Uterus (tissue), 4 donors: ENCODE measurements at places on chromosomes 2 and 18. TPM values are rescaled to one million over a fixed set of nuclear protein-coding genes. Genes with fewer than 3 reads are reported as not detected.

The WDR33 gene
- 98.2 TPM for total RNA-seq

DNA sequence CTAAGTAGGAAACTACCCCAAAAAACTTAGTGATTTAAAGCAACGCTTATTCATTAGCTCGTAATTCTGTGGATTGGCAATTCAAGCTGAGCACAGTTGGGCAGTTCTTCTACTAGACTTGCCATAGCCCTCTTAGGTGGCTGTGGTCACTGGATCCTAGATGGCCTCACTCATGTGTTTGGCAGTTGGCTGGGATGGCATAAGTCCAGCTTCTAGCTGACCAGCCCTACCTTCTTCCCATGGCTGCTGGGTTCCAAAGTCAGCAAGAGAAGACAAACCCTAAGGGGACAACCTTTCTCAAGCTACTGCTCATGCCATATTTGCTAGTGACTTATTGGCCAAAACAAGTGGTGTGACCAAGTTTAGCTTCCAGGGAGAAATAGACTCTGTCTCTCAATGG lies 95.3 kb downstream of the COPS8 start:
- no peak for DNase-seq

The TUBB8B gene
- total RNA-seq = not detected

DNA sequence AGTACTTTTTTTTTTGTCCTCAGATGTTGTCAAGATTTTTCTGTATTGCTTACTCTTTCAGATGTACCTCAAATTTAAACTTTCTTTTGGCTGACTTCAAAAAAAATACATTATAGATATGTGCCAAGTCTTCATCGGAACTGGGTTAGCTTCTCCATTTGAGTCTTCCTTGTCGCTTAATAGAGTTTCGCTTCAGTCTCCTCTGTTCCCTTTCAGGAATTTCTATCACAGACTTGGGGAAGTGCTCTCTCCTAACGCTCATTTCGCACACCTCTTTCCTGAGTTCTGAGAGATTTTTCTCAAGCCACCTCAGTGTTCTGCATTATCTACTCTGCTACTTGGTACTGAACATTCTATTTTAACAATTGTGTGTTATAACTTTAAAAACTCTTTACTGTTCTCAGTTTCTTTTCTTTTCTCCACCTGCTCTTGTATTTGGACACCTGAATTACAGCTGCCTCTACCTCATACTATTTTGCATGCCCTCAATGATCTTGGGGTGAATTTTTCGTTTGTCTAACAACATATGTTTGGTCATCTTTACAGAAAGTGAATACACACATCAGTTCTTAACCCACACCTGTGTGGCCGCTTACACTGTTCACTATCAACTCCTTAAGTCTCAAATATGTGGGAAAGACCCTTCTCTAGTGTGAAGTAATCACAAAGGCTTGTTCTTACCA lies 16.5 kb downstream of the PTPN2 start:
- DNase-seq = no peak

The CLEC4F gene
- total RNA-seq = not detected

The SERPINB7 gene
- total RNA-seq = not detected

DNA sequence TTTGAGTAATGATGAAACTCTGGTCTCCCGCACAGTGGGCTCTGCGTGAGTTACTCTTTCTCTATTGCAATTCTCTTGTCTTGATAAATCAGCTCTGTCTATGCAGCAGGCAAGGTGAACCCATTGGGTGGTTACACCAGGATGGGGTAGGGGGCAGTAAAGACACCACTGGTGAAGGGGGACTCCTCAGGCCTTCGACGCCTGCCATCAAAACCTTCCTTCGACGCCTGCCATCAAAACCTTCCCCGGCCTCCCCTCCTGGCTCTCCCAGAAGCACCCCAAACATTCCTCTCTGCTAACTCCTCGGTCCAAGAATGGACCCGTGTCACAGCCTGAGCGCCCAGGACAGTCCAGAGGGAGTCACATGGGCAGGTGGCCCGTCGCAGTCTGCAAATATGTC lies 4.8 kb upstream of the STARD7 start:
- no peak for DNase-seq

The NYAP2 gene
- 0.14 TPM for total RNA-seq

- no peak for DNase-seq
These were observed 7.6 kb downstream of the PTPN18 start for GRCh38 chr2:130363479-130363878.

The DPYSL5 gene
- 1.8 TPM for total RNA-seq

- no peak for DNase-seq
These were observed 195.7 kb upstream of the SESTD1 start for GRCh38 chr2:179460181-179460929.

DNA sequence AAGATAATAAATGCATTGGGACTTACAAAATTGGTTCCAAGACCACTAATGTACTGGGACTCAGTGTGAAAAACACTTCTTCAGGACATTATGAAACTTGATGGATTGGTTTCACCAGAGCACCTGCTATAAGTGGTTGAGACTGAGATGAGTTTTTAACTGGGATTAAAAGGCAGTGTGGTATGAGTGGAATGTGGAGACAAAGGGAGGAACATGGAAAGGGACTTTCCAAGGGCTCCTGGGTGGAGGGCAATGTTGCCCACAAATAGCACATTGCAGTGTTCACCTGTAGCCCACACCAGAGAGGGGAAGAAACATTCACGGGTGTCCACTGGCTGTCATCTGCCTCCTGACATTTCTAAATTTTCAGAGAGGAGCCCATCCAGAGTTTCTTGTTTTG lies 253.3 kb upstream of the TANK start:
- no peak for DNase-seq

The OR6B2 gene
- not detected for total RNA-seq

The AGXT gene
- not detected for total RNA-seq

The MAP4K3 gene
- total RNA-seq = 61.2 TPM
